ENCODE measurements at places on chromosomes 16 and 17.

- DNase-seq, result no peak
These were observed 18.1 kb upstream of the SHCBP1 start for GRCh38 chr16:46638947-46639925.

GRCh38 chr17:44952946-44953475 is 5.4 kb upstream of the KIF18B start:
- DNase-seq, result no peak

- DNase-seq, result peak; percentile 92
These were observed 12.1 kb downstream of the METRNL start for GRCh38 chr17:83091257-83092141.

- DNase-seq, result peak; percentile 55
These were observed 15.4 kb upstream of the ENPP7 start for GRCh38 chr17:79715098-79715942.

GRCh38 chr17:18382441-18383078 is 5.0 kb downstream of the EVPLL start:
- no peak for DNase-seq

- DNase-seq, result no peak
These were observed 86.9 kb downstream of the FOXL1 start for GRCh38 chr16:86665319-86665675.

DNA sequence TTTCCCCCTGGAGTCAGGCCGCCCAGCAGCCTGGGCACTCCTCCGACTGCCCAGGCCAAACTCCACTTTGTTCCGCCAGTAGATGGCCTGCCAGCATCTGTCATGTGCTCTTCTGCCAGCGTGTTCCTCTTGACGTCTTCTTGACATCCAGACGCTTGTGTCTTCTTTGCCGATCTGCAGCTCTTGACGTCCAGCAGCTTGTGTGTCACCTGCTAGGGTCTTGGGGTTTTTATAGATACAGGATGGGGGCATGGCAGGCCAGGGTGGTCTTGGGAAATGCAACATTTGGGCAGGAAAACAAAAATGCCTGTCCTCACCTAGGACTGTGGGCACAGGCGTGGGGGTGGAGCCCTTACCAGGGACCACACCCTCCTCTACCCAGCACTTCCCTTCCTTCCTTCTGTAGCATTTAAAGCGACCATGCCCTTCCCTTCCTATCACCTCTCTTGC is 88.7 kb downstream of the BMERB1 start:
- peak; percentile 57 for DNase-seq

GRCh38 chr16:23991066-23991465 is 155.3 kb downstream of the PRKCB start:
- DNase-seq, result no peak

DNA sequence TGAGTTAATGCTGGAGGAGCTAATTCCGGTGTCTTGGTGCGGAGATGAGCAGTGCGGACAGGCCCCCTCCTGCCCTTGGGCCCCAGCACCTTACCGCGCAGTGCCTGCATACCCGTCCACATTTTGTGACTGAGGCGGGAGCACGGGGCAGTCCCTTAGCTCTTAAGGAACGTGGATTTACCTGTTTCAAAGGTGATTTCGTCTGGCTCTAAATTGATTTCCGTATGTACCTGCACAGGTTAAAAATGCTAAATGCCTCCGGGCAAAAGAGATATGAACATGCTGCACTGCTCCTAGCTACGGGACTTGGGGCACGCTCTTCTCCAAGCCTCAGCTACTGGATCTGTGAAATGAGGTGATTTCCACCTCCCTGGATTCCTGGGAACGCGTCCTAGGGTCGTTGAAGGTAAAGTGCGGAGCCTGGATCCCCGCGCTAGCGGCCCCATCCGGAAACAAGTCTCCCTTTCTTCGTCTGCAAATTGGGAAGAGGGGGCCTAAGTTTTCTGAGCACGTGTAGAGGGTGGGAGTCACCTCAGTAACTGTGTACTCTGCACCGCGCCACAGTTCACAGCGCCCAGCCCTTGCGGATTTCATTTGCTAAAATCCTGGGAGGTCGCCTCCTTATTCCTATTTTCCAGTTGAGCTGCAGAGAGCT is 669 bp upstream of the CRISPLD2 start:
- no peak for DNase-seq

DNA sequence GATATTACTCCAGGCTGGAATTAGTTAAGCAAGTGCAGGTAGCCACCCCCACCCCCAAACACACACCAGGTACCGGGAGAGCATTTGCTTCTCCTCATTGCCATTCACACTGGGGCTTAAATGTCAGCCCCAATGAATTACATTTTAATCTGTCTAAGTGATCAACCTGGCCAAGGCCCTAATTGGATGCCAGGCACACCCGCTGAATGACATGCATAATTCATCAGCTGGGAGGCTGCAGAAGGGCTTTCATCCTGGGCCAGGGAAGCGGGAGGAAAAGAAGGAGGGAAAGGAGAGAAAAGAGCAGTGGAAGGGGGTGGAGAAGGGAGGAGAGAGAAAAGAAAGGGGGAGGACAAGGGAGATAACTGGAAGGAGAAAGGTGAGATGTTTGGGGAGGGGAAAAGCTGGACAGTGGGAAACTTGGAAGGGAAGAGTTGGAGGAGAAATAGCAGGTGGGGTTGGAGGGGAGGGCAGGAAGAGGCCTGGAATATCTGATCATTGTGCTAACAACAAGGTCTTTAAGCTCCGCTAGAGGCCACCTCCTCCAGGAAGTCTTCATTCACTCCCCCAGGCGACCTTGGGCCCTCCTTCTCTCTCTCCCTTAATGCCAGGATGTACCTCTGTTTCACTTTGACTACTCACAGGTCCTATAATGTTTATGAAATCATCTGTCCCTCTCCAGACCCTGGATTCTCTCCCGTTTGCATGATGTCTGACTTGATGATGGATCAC is 40.1 kb upstream of the CES5A start:
- no peak for DNase-seq

GRCh38 chr16:87271256-87271655 is 45.9 kb downstream of the C16orf95 start:
- DNase-seq, result no peak

DNA sequence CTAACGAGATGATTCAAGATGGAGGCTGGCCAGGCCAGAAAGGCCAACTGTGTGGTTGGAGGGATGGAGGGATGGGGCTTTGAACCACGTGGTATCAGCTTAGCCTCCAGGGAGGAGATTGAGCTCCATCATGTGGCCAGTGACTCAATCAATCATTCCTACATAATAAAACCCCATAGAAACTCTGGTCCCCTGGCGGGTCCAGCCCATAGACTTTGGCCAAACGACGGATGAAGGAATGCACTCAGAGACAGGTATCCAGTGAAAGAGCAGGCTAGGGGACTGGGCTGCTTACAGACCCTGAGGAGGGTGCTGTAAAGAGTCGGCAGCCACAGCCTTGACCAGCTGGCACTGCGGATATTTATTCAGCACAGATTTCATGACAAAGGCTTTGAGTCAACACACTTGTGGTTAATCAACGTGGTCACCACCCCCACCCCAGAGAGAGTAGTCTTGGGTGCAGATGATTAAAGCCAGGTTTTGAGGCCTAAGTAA is 308.7 kb upstream of the TNRC6C start:
- DNase-seq, result no peak

- DNase-seq, result no peak
These were observed 91.1 kb downstream of the NLK start for GRCh38 chr17:28133562-28133970.

DNA sequence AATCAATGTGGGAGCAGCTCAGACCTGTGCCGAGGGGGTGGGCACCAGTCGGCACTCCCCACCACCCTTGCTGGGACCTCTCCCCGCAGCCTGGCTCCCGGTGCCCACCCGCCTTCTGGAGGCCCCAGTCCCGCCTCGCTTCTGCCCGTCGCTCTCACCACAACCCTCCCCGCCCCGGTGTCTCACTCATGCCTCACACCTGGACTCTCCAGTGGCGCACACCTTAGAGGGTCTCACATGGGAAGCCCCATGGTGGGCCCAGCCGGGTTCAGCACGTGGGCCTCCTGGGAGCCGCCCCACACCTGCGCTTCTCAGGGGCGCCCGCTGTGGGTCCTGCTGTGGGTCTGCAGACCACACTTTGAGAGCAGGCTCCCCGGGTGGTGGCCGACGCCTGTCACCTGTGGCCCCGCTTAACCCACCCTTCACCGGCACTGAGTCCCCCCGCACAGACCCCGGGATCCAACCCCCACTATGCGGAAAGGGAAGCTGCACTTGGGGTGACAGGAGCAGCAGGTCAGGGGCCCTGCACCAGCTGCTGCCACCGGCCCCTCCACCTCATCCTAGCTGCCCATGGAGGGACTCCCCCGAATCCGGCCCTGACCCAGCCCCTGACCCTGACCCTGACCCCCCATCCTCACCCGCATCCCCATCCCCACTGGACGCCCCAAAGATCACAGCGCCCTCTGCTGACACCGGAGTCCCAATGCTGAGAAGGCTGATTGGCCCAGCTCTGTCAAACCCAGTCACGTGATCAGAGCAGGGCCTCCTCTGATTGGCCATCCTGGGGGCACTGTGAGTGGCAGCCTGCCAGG is 27.4 kb upstream of the SLC38A10 start:
- no peak for DNase-seq

DNA sequence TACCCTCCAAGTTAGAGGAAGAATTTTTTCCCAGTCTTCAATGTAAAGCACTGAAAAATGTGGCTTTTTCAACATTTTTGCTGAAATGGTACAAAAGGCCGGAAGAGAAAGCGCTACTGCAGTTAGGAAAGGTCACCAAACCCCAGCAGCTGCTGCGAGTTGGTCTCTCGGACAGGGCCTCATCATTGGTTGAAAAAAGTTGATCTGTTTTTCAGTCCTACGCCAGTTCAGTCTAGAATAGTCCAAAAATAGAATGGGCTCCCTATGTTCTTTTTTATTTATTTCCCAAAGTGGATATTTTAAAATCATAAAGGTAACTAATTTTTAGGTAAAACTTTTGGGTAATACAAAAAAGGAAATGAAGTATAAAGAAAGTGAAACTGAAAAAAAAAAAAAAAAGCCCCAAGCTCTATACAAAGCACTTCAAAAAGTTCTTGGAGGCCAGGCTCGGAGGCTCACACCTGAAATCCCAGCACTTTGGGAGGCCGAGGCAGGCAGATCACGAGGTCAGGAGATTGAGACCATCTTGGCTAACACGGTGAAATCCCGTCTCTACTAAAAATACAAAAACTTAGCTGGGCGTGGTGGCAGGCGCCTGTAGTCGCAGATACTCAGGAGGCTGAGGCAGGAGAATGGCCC is 17.4 kb downstream of the ADAP2 start:
- DNase-seq, result no peak

DNA sequence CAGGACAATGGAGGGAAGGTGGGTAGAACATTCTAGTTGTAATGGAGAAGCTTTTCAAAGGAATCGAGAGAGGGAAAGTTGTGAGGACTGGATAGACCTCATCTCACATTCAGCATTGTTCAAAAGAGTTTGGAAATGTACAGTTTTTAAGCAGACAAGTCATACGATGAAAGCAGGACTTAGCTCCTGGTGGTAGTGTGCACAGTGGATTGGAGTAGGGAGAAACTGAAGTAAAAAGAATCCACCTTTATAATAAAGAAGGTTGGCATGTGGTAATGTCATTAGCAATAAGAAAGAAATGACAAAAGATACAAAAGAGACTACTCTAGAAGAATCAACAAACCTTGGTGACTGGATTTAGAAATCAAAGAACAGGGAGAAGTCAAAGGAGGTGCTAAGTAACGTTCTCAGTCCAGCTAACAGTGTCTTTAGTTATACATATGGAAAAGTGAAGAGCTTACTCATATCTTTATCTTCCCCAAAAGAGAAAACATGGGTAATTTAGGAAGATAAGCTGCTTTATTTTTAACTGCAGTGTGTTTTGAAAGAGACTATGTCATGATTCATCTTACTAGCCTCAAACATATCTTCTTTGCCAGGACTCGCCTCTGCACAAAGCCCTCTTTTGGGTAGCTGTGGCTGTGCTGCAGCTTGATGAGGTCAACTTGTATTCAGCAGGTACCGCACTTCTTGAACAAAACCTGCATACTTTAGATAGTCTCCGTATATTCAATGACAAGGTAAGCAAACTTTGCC is 18.7 kb upstream of the EVI2A start:
- no peak for DNase-seq

DNA sequence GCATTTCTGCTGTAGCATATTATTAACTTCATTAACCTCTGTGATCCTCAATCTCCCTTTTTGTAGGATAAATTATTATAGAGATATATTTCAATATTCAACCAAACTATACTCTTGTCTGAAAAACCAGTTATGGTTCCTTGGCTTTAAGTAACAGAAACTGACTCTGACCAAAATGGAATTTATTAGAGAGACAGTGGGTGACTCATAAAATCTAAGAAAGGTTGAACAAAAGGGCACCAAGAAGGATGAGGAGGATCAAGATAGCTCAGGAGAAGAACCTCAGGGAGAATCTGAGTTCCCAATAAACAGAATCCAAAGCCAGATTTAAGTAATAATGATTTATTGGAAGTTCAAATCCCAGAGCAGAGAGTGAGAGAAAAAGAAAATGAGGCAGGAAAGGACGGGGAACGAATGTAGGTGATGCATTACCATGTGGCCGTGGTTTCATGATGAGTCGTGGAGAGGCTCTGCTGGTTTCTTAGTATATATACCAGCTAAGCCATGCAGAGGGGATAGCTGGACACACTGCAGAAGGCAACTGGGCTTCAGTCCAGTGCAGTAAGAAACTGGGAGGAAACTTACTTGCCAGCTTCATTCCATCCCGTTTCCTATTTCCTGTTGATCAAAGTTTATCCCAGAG is 151.5 kb upstream of the GOT2 start:
- DNase-seq, result no peak

DNA sequence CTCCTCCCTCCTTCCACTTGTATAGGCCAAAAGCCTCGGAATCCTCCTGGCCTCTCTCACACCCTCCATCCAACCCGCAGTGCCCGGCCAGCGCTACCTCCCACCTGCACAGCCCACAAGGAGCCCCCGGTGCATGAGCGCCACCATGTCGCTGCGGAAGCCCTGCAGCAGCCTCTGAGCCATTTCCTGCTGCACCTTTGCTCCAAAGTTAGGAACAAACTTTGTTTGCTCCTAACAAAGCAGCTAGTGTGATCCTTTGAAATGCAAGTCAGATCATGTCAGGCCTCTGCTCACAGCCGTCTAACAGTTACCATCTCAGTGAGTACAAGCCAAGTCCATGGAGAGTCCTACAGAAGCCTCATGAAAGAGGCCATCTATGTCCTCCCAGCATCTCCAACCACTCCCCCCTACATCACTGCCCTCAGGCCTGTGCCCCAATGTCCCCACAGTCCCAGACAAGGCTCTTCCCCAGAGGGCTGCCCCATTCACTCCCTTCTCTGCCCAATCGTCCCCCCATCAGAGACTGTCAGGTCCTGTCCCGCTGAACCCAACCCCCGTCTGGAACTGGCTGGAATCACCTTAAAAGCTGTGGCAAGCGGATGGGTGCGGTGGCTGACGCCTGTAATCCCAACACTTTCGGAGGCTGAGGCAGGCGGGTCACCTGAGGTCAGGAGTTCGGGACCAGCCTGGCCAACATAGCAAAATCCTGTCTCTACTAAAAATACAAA is 7.5 kb downstream of the DCAKD start:
- no peak for DNase-seq

DNA sequence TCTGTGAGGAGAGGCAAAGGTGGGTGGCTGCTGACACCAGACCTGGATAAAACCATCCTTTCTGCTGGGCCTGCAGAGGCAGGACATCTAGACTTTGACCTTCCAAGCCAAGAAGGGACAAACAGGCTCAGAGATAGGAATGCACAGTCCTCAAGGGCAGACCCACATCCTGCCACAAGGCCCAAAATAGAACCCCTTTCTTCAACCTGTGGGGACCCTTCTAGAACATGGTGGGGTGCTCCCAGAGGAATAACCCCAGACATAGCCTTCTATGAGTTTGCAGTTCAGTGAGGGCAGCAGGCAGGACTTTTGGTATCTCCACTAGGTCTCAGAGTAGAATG is 3.8 kb upstream of the CBFB start:
- no peak for DNase-seq
